HFFc6 (cell line): ENCODE measurements at places on chromosomes 12 and 14. TPM values are rescaled to one million over a fixed set of nuclear protein-coding genes. Genes with fewer than 3 reads are reported as not detected.

DNA sequence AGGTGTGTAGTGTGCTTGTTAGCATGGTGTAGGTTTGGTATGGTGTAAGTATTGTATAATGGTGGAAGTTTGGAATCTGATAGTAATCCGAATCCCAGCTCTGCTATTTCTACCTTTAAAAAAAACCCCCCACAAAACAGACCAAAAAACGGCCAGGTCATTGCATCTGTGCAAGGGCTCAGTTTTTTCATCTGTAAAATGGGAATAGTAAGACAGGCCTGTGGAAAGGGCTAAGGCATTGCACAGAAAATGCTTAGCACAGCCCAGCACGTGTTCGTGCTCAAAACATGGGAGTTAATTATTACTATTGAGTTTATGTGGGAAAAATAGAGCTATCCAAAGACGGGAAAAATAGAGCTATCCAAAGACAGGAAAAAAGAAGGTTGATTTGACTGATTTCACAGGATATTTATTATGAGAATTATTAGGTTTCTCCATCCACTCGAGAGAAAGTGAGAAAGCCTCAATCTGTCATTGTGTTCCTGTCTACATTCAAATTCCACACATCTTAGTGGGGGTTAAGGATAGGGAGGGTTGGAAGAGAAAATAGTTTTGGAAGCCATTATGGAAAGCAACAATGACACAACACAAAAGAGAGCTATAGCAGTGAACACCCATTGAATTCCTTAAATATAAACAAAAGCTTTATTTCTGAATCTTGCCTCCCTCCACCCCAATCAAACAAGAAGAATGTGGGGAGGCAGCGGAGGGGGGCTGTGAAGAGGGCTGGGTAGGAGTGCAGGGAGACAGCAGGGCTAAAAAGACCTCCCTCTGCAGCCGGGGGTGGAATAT is 126.8 kb upstream of the MAX start:
- no peaks in the 10 kb centered on the region; the same call in 1 of the 2 replicates for H3K36me3 ChIP-seq
- H3K27me3 ChIP-seq: no peaks in the 10 kb centered on the region
- DNase-seq: no peak
- H3K27ac ChIP-seq: peak overlapping the region; percentile 97
- H3K4me3 ChIP-seq: peak overlapping the region; percentile 87
- peaks cover 61% of the 10 kb centered on the region for H3K4me1 ChIP-seq

- no peak for DNase-seq
- no peaks in the 10 kb centered on the region; the same call in 1 of the 2 replicates for H3K36me3 ChIP-seq
- H3K27me3 ChIP-seq: no peaks in the 10 kb centered on the region; the same call in 1 of the 2 replicates
- H3K27ac ChIP-seq: no peak overlapping the region
- peaks cover 16% of the 10 kb centered on the region for H3K4me1 ChIP-seq
- no peak overlapping the region for H3K4me3 ChIP-seq
Measured at GRCh38 chr14:39006721-39007410, 96.2 kb downstream of the SEC23A start.

- no peak overlapping the region for H3K4me3 ChIP-seq
- H3K36me3 ChIP-seq: no peaks in the 10 kb centered on the region
- peaks cover 36% of the 10 kb centered on the region for H3K27me3 ChIP-seq
- peaks cover 3% of the 10 kb centered on the region for H3K4me1 ChIP-seq
Measured at GRCh38 chr14:23573384-23574015, 5.1 kb downstream of the JPH4 start.

The POU6F1 gene
- total RNA-seq: 1.7 to 4.3 TPM (median 3.6 TPM) in 3 replicates

- no peak for DNase-seq
- H3K27me3 ChIP-seq: peaks cover 5% of the 10 kb centered on the region
- no peak overlapping the region for H3K27ac ChIP-seq
Measured at GRCh38 chr12:51921017-51921725, 13.9 kb downstream of the ACVRL1 start.

- no peak overlapping the region for H3K27ac ChIP-seq
- DNase-seq: no peak
- H3K27me3 ChIP-seq: peaks cover 8% of the 10 kb centered on the region; the same call in 1 of the 2 replicates
- no peaks in the 10 kb centered on the region for H3K36me3 ChIP-seq
- H3K4me3 ChIP-seq: no peak overlapping the region
Measured at GRCh38 chr12:67621112-67621511, 27.4 kb upstream of the DYRK2 start.

DNA sequence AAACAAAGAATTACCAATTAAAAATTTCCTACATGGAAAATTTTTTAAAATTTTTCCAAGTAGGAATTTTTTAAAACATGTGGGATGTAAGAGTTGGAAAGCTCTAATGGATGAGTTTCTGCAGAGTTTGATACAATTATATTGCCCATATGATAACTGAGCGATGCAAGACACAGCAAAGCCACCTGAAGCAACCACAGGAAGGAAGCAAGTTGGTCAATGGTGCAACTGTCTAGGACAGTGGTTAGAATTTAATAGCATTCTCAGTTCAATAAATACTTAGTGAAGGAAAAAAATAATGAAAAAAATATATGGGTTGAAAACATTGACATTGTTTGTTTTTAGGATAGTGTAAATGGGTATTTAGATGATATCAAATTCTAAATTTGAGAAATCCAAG is 178.6 kb upstream of the GARIN2 start:
- H3K27me3 ChIP-seq: no peaks in the 10 kb centered on the region
- no peak for DNase-seq
- no peak overlapping the region for H3K27ac ChIP-seq

- no peaks in the 10 kb centered on the region for H3K36me3 ChIP-seq
- no peak overlapping the region for H3K4me3 ChIP-seq
- no peak overlapping the region for H3K27ac ChIP-seq
- DNase-seq: peak; percentile 33
- H3K4me1 ChIP-seq: no peaks in the 10 kb centered on the region; the same call in 1 of the 2 replicates
Measured at GRCh38 chr12:82835217-82835616, 148.5 kb downstream of the TMTC2 start.

The ADSS1 gene
- total RNA-seq: 2.5 to 3.5 TPM (median 2.7 TPM) in 3 replicates

The NANOG gene
- total RNA-seq: not detected in 3 replicates

The SERPINA1 gene
- 0.07 TPM in 1 of 3 replicates, not detected in the others for total RNA-seq

- H3K4me3 ChIP-seq: no peak overlapping the region
- H3K27ac ChIP-seq: no peak overlapping the region
- DNase-seq: no peak
Measured at GRCh38 chr12:58169826-58170225, 228.5 kb downstream of the ATP23 start.

DNA sequence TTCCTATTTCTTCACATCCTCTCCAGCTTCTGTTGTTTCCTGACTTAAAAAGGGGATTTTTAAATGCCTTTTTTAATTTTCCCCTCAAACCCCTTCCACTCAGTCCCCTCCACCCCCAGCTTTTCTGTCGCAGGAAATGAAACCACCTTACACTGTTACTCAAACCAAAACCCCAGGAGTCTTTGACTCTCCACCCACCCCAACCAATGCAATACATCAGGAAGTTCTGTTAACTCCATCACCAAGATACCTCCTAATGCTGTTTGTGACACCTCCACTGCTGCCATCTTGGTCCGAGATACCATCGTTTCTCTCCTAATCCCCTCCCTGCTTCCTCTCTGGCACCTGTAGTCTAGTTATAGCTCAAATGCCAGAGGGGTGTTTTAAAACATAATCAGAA is 25.4 kb upstream of the CPM start:
- peaks cover 3% of the 10 kb centered on the region for H3K27me3 ChIP-seq
- DNase-seq: no peak
- peaks cover 18% of the 10 kb centered on the region for H3K4me1 ChIP-seq
- H3K36me3 ChIP-seq: no peaks in the 10 kb centered on the region
- no peak overlapping the region for H3K27ac ChIP-seq
- H3K4me3 ChIP-seq: no peak overlapping the region

DNA sequence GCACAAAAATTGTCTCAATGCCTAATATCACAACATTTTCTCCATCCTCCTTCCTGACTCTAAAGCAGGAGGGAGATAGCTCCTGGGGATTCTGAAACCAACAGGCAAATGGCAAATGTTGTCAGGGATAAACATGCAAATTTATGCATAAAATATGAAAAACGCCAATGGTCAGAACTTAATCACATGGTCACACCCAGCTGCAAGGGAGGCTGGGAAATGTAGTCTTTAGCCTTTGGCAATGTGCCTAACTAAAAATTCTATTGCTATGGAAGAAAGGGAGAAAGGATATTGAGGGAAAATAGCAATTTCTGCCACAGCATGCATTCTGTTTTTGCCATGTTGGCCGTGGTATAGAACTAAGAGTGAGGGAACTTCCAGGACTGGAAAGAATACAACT is 11.7 kb upstream of the OASL start:
- no peaks in the 10 kb centered on the region for H3K4me1 ChIP-seq
- no peak overlapping the region for H3K4me3 ChIP-seq
- H3K27me3 ChIP-seq: peaks cover 32% of the 10 kb centered on the region
- DNase-seq: peak; percentile 19

DNA sequence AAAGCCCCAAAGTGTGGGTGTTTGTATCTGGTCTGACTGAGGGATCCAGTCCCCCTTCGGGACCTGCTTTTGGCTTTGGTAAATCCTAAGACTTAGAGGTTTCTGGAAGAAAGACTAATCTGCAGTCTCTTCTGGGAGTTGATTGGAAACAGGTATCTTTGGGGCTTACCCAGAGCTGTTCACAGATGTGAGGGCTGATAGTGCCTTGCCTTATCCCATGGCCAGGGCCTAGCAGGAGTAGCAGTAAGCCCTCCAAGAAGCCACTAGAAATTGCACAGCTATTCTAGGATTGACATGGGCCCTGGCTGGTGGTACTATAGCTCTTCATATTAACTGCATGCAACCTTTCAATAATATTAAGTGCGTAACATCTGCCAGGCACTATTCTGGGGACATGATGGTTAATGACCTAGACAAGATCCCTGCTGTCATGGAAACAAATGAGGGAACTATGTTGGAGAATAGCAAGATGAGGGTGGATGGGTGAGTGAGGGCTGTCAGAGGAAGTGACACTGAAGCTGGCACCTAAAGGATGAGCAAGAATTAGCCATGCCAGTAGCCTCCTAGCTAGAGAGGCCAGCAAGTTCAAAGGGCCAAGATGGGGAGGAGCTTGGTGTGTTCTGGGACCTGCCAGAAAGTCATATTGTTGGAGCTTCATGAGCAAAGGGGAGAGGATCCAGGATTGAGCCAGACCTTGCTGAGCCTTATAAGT is 71.7 kb downstream of the CRADD start:
- DNase-seq: no peak
- no peak overlapping the region for H3K27ac ChIP-seq
- H3K4me3 ChIP-seq: no peak overlapping the region
- H3K36me3 ChIP-seq: peaks cover 14% of the 10 kb centered on the region

DNA sequence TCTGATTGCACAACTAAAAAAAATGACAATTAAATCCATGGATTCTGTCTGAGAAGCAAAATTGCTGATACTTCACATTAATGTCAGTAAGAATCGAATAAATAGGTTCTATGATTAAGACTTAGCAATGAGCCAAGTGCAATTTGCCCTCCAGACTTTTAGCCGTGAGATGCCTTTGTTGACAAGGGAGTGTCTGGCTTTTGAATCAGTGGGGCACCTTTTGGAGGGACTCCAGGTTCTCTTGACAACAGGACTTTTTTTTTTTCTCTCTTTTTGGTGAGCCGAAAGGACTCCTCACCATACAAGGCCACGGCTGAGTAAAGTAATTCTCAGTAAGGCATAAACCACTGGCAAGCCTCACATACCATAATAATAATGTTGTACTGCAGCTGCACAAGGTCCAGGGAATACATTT is 4.7 kb upstream of the MDM1 start:
- peaks cover 3% of the 10 kb centered on the region for H3K27me3 ChIP-seq
- H3K36me3 ChIP-seq: no peaks in the 10 kb centered on the region
- no peak overlapping the region for H3K4me3 ChIP-seq
- H3K4me1 ChIP-seq: peaks cover 39% of the 10 kb centered on the region
- H3K27ac ChIP-seq: no peak overlapping the region
- DNase-seq: no peak

GRCh38 chr14:67429510-67430205 is 17.7 kb upstream of the PLEK2 start:
- H3K27me3 ChIP-seq: peaks cover 27% of the 10 kb centered on the region
- H3K4me1 ChIP-seq: peaks cover 29% of the 10 kb centered on the region
- no peak overlapping the region for H3K4me3 ChIP-seq
- H3K27ac ChIP-seq: no peak overlapping the region
- H3K36me3 ChIP-seq: no peaks in the 10 kb centered on the region

DNA sequence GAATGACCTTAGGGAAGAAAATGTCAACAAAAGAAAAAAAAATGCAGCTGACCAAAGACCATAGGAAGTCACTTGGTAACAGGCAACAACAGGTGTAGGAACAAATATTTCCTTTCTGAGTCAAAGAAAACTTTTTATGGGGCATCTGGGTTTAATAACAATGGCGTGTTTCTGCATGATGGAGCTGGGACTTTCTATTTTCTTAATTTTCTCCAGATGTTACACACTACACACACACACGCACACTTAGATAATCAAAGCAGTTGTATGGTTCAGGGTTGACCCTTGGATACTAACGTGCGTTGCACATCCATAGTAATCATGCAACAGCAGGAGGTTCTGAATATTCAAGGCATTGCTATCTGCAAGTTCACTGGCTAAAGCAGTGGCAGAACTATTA is 47.9 kb upstream of the NTF3 start:
- DNase-seq: no peak
- H3K27me3 ChIP-seq: peaks cover 14% of the 10 kb centered on the region
- peaks cover 5% of the 10 kb centered on the region for H3K4me1 ChIP-seq

- H3K4me3 ChIP-seq: no peak overlapping the region
- H3K4me1 ChIP-seq: no peaks in the 10 kb centered on the region
- no peaks in the 10 kb centered on the region; the same call in 1 of the 2 replicates for H3K36me3 ChIP-seq
- DNase-seq: no peak
Measured at GRCh38 chr12:113119980-113120669, 15.4 kb downstream of the RASAL1 start.

The WSB2 gene
- 153 to 175 TPM (median 153 TPM) in 3 replicates for total RNA-seq

GRCh38 chr12:79227091-79227490 is 362.5 kb downstream of the SYT1 start:
- no peaks in the 10 kb centered on the region for H3K4me1 ChIP-seq
- no peak overlapping the region for H3K27ac ChIP-seq
- H3K27me3 ChIP-seq: peaks cover 2% of the 10 kb centered on the region; the same call in 1 of the 2 replicates
- no peak overlapping the region for H3K4me3 ChIP-seq
- DNase-seq: no peak

DNA sequence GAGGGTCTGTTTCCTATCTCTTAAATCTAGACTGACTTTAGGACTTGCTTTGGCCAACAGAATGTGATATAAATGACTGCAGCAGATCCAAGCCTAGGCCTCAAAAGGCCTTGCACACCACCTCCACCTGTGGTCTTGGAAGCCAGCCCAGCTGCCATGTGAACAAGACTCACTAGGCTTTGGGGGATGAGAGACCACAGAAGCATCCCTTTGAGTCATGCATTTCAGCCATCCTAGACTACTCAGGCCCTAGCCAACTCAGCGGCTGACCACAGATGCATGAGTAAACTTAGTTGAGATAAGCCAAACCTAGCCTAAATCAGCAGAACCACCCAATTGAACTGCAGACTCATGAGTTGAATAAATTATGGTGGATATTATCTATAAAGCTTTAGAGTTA is 87.7 kb downstream of the KCNH5 start:
- H3K27ac ChIP-seq: no peak overlapping the region
- H3K36me3 ChIP-seq: no peaks in the 10 kb centered on the region
- DNase-seq: peak; percentile 86
- H3K4me1 ChIP-seq: peaks cover 28% of the 10 kb centered on the region
- peaks cover 1% of the 10 kb centered on the region; the same call in 1 of the 2 replicates for H3K27me3 ChIP-seq
